Activated naive CD4-positive, alpha-beta T cell (primary cell): ENCODE measurements at places on chromosomes 2 and 18.

DNA sequence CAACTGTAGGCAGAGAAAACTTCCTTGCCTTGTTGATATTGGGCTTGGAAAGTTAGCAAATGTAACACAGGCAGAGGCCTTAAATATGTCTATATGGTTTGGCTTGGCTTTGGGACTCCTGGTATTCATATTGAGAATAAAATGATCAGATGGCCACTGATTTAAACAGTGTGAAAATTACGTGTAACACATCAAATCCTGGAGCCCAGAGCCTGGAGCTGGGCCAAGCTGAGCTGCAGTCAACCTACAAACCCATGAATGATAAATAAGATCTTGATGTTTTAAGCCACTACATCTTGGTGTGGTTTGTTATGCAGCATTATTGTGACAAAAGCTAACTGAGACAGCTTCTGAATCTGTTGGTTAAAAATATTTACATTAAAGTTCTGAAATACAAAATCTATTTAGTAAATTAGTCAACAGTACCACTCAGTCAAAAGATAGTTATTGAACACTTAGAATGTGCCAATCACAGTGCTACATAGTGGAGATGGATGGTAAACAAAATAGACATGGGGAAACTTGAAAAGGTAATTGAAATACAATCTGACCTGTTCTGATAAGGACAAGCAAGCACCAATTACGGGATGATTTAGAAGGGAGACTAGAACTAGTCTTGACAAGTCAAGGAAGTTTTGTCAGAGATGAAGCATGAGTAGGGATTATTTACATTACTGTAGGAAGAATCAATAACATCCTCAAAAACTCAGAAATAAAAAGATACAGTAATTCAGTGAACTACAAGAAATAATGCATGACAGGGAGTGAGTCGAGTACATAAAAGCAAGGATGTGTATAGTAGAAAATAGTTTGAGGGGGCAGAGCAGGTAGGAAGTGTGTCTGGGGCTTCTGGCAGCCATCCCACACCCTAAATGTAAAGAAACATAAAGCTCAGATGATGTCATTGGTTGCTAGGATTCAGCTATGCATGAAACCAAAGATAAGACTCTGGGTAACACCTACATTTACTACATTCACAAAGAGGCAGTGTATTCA is 157.7 kb downstream of the HNMT start:
- DNase-seq, result no peak

DNA sequence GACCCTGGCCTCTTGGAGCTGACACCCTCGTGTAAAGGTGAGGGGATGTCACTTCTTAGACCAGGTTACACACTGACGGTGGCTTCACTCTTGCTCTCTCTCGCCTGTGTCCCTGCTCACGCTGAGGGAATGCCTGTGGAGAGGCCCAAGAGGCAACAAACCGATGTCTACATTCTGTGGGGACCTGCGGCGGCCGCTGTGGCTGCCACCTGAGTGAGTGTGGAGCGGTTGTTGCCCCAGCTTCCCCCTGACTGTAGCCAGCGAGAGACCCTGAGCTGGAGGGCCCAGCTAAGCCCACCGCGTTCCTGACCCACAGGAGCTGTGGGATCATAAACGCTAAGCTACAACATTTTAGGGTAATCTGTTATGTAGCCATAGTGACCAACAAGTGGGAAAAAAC is 55.7 kb upstream of the ASAP2 start:
- no peak for DNase-seq

- DNase-seq, result no peak
Measured at GRCh38 chr2:150484461-150485021, 2.9 kb downstream of the RND3 start.

GRCh38 chr2:65291216-65292105 is 63.8 kb downstream of the ACTR2 start:
- no peak for DNase-seq

DNA sequence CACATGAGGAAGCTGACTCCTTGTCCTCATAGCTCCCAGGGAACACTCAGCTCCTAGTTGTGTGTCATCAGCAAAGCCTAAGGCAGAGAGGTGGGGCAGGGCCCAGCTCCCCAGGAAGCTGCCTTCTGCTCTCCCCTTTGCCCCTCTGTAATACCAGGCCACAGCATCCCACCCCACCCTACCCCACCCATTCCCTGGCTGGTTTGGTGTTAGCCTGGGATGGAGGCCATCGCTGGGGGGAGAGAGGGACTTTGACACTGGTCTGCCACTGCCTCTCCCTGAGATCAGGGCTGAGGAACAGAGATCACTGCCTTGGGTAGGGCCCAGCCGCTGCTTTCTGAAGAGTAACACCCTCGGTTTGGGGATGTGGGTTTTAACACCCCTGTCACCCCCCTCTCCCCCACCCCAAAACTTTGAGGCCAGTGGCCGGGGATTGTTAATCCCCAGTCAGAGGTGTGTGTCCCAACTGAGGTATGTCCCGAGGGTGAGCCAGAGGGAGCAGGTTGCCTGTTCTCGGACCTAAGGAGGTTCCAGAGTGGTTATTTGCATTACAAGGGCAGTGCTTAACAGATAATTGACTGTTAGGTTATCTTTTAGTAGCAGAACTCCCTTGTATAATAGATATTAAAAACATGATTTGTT is 41.4 kb downstream of the TET3 start:
- no peak for DNase-seq

DNA sequence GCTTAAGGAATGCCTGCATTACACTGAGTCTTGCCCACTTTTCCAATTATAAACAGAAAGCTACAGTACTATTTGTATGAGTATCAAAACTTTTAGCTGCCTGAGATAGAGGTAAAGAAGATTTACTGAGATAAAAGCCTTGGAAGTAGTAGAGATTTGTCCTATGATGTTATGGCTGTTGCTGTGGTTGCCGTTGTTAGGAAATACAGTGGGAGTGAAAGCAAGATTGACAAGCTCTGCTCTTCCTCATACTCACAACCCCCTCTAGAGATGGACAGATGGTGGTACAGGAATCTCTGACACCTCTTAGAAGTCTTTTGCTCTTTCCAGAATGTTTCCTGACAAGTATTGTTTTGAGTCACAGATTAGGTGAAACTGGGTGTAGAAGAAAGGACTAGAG is 242.5 kb downstream of the RPIA start:
- DNase-seq, result no peak

- DNase-seq, result no peak
Measured at GRCh38 chr2:72676341-72677025, 149.3 kb downstream of the EXOC6B start.

DNA sequence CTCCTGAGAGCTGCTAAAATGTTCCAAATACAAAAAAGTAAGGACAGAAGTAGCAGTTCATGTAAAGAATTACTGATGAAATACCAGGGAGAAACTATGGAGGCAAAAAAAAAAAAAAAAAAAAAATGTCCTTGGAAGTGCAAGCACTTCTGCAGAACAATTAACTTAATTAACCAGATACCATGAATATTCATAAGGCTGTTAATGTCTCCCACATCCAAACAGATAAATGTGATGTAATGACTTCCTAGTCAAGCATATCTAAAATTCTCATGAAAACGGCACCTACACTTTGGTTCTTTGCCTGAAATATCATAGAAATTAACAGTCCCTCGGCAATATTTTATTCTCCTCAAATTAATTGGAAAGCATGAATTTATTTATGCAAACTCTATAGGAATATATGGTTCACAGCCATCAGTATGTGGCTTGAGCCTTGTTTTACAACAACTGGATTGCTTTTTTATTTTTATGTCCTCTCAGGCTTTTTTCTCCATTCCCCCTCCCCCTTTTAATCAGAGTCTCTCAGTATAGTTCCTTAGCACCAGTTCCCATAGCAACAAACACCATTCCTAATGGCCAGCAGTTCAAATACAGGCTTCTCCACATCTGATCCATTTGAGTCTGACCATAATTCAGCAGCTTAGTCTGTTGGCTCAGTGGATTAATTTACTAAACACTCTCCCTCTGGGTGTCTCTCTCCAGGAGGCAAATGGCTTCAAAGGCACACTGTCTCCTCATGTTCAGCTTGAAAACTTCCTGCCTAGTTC is 97.1 kb downstream of the ITGA4 start:
- no peak for DNase-seq

DNA sequence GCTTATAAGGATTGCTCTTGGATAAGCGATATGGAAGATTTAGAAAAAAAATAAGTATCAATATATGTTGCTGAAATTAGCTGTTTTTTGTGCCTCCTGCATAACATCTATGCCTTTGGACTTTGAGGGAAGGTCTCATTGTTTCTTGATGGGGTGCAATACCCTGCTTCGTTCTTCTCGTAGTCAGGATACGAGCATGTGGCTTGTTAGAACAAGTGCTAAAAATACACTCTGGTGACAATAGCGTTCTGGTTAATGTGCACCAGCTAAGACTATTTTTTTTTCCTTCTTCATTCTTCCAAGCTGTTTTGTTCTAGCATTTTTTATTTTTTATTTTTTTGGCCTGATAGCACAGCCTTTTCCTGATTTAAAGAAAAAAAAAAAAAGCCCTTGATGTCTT is 97.5 kb downstream of the ZNF407 start:
- no peak for DNase-seq

DNA sequence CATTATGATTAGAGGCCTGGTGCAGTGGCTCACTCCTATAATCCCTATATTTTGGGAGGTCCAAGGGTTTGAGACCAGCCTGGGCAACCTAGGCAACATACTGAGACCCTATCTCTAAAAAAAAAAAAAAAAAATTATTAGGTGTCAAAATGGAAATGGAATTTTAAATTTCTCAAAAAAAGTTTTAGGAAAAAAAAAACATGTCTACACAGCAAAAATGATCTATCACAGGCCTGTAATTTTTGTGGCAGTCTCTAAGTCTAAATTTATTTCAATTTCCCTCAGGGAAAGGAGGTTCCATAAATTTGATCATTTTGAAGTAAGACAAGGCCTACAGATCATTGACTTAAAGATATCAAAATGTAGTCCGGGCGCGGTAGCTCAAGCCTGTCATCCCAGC is 16.3 kb downstream of the MRPL44 start:
- DNase-seq, result no peak
